HCT116 (cell line): ENCODE measurements at places on chromosomes 13 and 19. TPM values are rescaled to one million over a fixed set of nuclear protein-coding genes. Genes with fewer than 3 reads are reported as not detected.
A peak's percentile ranks its signal among the peaks of the same experiment; 100 is the strongest.

DNA sequence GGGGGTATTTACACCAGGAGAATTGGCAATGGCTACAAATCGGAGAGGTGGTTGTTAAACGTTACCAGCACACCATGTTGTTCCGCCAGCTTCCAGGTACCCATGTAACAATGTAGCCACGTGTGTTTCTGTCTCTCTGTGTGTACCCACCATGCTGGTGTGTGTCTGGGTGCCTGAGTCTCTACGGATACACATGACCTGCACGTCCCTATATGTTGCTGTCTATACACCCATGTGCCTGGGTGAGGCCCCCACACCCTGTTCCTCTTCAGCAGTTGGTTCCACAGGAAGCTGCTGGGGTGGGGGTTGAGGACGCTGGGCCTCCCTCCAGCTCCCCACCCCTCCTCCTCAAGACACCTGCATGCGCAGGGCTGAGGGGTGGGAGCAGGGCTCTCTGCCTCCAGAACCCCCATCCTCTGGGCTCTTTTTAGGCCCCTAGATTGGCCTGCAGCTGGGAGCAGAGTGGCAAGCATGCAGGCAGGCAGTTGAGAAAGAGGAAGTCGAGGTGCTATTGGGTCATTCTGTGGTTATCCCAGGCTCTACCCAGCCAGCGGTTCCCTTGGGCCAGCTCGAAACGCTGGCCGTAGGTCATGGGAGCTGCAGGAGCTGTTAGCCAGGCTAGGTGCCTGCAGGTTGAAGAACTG lies at the start of gene ARHGEF18:
TSS of gene ARHGEF18 (plus strand) at position 351 of the 644 bp plus-strand sequence. CDS start 13,954 bp downstream, outside the sequence.
- no peak within 1 kb of the TSS for H3K4me3 ChIP-seq
- H3K27me3 ChIP-seq: no peaks in the 10 kb centered on the region
- no peak for DNase-seq
- H3K27ac ChIP-seq: no peak within 1 kb of the TSS

GRCh38 chr13:48928757-48929430 lies 46.8 kb upstream of the FNDC3A start:
- no peaks in the 10 kb centered on the region for H3K4me1 ChIP-seq
- no peak overlapping the region for H3K4me3 ChIP-seq
- no peak for DNase-seq
- H3K27me3 ChIP-seq: no peaks in the 10 kb centered on the region
- no peak overlapping the region for H3K27ac ChIP-seq

DNA sequence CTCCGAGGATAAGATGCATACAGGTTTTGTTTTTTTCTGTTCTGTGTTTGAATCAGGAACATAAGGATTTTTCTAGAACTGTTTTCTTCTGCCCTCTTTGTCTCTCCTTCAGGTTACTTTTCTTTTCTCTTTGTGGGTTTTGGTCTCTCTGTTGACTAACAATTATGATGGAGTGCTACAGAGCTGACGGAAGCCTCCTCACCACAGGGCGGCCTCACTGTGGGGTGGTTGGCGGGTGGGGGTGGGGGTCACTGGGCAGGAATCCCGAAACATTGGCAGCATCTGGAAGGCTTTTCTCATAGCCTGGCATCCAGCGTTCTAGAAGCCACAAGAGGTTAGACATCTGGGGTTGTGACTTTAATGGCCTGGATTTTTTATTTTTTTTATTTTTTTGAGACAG lies 12.0 kb upstream of the MATK start:
- H3K4me1 ChIP-seq: no peaks in the 10 kb centered on the region
- H3K36me3 ChIP-seq: no peaks in the 10 kb centered on the region
- no peak for DNase-seq
- H3K27me3 ChIP-seq: no peaks in the 10 kb centered on the region
- no peak overlapping the region for H3K27ac ChIP-seq

- no peaks in the 10 kb centered on the region for H3K27me3 ChIP-seq
- no peaks in the 10 kb centered on the region for H3K4me1 ChIP-seq
- no peak overlapping the region for H3K4me3 ChIP-seq
These were observed 453.9 kb downstream of the COG6 start for GRCh38 chr13:40109351-40109844.

GRCh38 chr19:2057484-2058469 lies 6.7 kb upstream of the MKNK2 start:
- no peak for DNase-seq
- no peak overlapping the region for H3K4me3 ChIP-seq
- no peaks in the 10 kb centered on the region for H3K36me3 ChIP-seq

DNA sequence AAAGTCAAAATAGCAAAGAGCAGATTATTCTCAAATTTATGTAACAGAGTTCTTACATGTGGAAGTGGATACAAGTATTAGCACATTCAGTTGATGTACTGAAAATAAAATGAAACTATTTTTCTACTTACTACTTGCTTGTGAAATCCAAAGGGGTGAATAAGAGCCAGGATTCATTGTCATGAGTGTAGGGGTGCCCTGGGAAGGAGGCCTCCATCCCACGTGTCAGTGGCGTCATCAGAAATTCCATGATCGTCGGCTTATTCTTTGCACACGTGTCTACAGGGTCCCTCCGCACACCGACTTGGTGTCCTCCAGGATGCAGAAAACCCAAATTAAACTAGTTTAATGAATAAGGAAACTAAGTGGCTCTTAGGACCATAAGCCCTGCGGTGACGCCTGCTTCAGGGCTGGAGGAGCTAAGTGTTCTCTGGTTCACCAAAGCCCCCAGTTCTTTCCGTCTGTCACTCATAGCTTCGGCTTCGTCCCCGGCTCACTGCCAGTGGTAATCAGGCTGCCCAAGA lies 55.5 kb downstream of the IRS2 start:
- no peak overlapping the region for H3K27ac ChIP-seq
- DNase-seq: no peak
- H3K4me1 ChIP-seq: no peaks in the 10 kb centered on the region
- H3K36me3 ChIP-seq: no peaks in the 10 kb centered on the region
- no peak overlapping the region for H3K4me3 ChIP-seq

- H3K27me3 ChIP-seq: no peaks in the 10 kb centered on the region
- no peaks in the 10 kb centered on the region for H3K36me3 ChIP-seq
- H3K4me1 ChIP-seq: peaks cover 33% of the 10 kb centered on the region
- H3K27ac ChIP-seq: peak overlapping the region; percentile 81
These were observed 1.0 kb downstream of the EPOR start for GRCh38 chr19:11382898-11383705.

- no peaks in the 10 kb centered on the region for H3K4me1 ChIP-seq
- H3K36me3 ChIP-seq: peaks cover 14% of the 10 kb centered on the region
- no peaks in the 10 kb centered on the region for H3K27me3 ChIP-seq
- no peak overlapping the region for H3K4me3 ChIP-seq
- no peak overlapping the region for H3K27ac ChIP-seq
These were observed 17.2 kb upstream of the ZNF8 start for GRCh38 chr19:58261600-58261967.

GRCh38 chr13:50611117-50611781 lies 232.2 kb downstream of the DLEU7 start:
- no peaks in the 10 kb centered on the region for H3K4me1 ChIP-seq
- H3K4me3 ChIP-seq: no peak overlapping the region
- no peaks in the 10 kb centered on the region for H3K27me3 ChIP-seq
- H3K27ac ChIP-seq: no peak overlapping the region

- H3K27ac ChIP-seq: no peak overlapping the region
- H3K4me3 ChIP-seq: no peak overlapping the region
- no peaks in the 10 kb centered on the region for H3K36me3 ChIP-seq
- H3K4me1 ChIP-seq: peaks cover 12% of the 10 kb centered on the region
- H3K27me3 ChIP-seq: no peaks in the 10 kb centered on the region
- no peak for DNase-seq
These were observed 182.4 kb downstream of the NUFIP1 start for GRCh38 chr13:44806826-44807225.

- H3K27me3 ChIP-seq: no peaks in the 10 kb centered on the region
- no peak overlapping the region for H3K4me3 ChIP-seq
- H3K27ac ChIP-seq: no peak overlapping the region
- H3K4me1 ChIP-seq: peaks cover 12% of the 10 kb centered on the region
- no peaks in the 10 kb centered on the region for H3K36me3 ChIP-seq
These were observed 68.4 kb upstream of the KCTD4 start for GRCh38 chr13:45269204-45269603.

DNA sequence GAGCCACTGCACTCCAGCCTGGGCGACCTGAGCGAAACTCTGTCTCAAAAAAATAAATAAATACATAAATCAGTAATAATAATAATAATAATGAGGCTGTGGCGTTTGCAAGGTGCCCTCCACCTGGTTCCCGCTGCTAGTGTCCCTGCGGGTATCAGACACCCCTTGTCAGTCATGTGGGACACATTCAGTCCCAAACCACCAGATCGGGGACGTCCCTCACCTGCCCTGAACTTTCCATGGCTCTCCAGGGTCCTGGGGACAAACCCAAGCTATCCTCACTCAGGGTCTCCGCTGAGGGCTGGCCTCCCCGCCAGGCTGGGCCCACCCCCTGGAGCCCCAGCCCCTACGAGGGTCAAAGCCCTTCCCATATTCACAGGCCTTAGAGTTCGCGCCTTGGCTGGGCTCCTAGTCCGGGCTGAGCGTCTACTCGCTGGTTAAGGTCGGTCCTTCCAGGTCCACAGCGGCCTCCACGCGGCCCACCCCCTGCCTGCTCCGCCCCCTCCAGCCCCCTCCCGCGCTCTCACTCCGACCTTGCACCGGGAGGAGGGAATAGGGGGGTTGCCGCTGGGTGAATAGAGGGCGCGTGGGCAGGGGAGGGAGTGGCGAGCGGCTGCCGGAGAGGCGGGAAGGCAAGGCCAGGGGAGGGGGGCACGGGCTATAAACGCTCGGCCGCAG lies 349 bp upstream of the KISS1R start:
- H3K27me3 ChIP-seq: no peaks in the 10 kb centered on the region
- peak overlapping the region; percentile 67 for H3K4me3 ChIP-seq
- H3K4me1 ChIP-seq: peaks cover 29% of the 10 kb centered on the region
- no peaks in the 10 kb centered on the region for H3K36me3 ChIP-seq

DNA sequence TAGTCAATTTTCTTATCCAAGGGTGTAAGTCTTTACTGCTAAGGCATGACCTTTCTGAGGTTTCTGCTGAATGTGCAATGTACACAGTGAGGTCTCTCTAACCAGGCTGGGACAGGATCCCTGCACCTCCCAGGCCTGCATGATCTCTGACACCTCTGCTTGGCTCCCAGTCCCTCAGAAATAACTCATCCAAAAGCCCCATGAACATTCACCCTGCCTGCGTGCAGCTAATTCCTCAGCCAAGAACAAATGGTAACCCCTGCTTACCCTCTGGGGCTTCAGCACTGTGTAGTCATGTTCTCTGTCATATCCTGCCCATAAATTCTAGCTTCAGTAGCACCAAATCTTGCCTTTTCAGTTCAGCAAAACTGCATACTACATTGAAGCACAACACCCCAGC lies 1146.3 kb upstream of the MIR17HG start:
- no peak for DNase-seq
- H3K27me3 ChIP-seq: no peaks in the 10 kb centered on the region
- no peaks in the 10 kb centered on the region for H3K4me1 ChIP-seq
- H3K27ac ChIP-seq: no peak overlapping the region
- H3K36me3 ChIP-seq: no peaks in the 10 kb centered on the region

GRCh38 chr19:48780631-48781391 lies 25.5 kb downstream of the FGF21 start:
- H3K27ac ChIP-seq: peak overlapping the region; percentile 36
- peaks cover 28% of the 10 kb centered on the region for H3K4me1 ChIP-seq
- H3K36me3 ChIP-seq: no peaks in the 10 kb centered on the region
- no peak for DNase-seq

DNA sequence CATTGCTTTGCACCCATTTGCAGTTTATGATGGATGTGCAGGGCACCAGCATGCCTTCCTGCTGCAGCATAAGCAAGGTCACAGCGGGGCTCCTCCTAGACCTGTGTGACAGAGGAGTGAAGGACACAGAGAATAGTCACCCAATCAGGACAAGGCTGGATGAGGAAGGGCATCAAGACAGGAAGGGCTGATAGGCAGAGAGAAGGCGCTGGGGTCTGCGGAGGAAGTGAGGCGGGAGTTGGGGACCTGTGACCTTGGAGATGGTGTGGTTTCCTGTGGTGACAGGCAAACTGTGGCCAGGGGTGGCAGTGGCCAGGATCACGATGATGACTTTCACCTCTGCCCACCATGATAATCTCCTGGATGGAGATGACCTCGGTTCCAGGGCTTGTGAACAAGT lies 16.4 kb upstream of the KCTD15 start:
- H3K27ac ChIP-seq: no peak overlapping the region
- no peak overlapping the region for H3K4me3 ChIP-seq
- H3K4me1 ChIP-seq: no peaks in the 10 kb centered on the region
- H3K27me3 ChIP-seq: no peaks in the 10 kb centered on the region

GRCh38 chr19:40245506-40246128 lies 19.1 kb upstream of the CCNP start:
- no peak overlapping the region for H3K4me3 ChIP-seq
- H3K4me1 ChIP-seq: no peaks in the 10 kb centered on the region

DNA sequence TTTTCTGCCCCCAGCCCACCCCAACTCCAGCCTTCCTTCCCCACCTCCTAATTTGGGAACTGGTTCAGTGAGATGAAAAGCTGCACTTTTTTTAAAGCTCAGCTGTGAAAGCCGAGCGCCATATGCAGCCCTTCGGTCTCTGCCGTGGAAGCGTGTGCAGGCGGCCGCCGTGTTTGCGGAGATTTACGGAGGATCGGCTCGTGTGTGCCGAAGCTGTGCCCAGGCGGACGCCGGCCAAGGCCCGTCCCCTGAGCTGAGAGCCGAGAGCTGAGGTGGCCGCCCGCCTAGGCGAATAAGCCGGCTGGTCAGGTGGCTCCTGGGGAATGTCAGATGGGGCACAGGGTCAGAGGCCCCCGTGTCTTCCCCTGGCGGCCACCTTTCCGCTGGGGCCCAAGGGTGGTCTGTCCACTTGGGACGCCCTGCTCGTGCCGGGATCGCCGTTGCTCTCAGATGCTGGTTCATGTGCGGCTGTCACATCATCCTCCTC lies 78.7 kb downstream of the ZNF536 start:
- H3K4me3 ChIP-seq: no peak overlapping the region
- H3K27me3 ChIP-seq: peaks cover 43% of the 10 kb centered on the region
- no peak overlapping the region for H3K27ac ChIP-seq
- no peak for DNase-seq
- H3K36me3 ChIP-seq: no peaks in the 10 kb centered on the region

The ZNF345 gene
- total RNA-seq: not detected

The TJP3 gene
- total RNA-seq: 69.6 TPM

The XRCC1 gene
- 37.4 TPM for total RNA-seq

The TMEM272 gene
- total RNA-seq: 0.17 TPM
